ENCODE measurements at places on chromosomes 4 and X.

DNA sequence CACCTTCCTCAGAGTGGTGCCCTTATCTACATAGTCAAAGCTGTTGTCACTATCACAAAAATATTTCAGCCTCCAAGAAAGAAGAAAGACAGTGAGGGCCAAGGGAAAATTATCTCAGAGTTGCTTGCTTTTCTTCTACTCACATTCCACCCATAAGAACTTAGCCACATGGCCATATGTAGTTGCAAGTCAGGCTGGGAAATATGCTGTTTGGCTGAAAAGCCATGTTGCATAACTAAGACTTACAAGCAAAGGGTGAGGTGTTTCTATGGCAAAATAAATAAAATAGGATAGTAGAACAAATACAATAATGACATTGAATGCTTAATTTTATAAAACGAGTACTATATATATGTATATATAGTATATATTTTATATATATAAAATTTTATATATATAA, 365.9 kb upstream of the PABPC4L start:
- no peak for DNase-seq

GRCh38 chr4:22416403-22416802, 99.5 kb downstream of the ADGRA3 start:
- no peak for DNase-seq

GRCh38 chr4:101009471-101009870, 337.9 kb downstream of the PPP3CA start:
- no peak for DNase-seq

- no peak for DNase-seq
Measured at GRCh38 chrX:134801267-134801666, 143.0 kb upstream of the PLAC1 start.

DNA sequence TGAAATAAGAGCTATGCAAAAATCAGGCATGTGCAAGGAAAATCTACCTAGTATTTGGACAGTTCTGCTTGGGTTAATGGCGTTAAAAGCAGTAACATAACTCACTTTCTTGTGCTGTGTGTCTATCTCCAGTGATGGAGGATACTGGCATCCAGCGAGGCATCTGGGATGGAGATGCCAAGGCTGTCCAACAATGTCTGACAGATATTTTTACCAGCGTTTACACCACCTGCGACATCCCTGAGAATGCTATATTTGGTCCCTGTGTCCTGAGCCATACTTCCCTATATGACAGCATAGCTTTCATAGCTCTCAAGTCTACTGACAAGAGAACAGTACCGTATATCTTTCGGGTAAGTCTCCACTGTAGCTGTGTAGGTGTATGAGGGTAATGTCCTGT, 2.6 kb downstream of the PRDM8 start:
- no peak for DNase-seq

GRCh38 chr4:70313736-70314135, 21.0 kb upstream of the CABS1 start:
- DNase-seq, result no peak

- DNase-seq, result no peak
Measured at GRCh38 chrX:145410622-145411021, 163.3 kb downstream of the SPANXN1 start.

GRCh38 chrX:8632924-8633323, 99.0 kb downstream of the ANOS1 start:
- no peak for DNase-seq
